ENCODE measurements at places on chromosomes 2 and 18. TPM values are rescaled to one million over a fixed set of nuclear protein-coding genes. Genes with fewer than 3 reads are reported as not detected.

The CPSF3 gene
- 63.4 TPM for polyA plus RNA-seq

The PROKR1 gene
- polyA plus RNA-seq, result 1.1 TPM

DNA sequence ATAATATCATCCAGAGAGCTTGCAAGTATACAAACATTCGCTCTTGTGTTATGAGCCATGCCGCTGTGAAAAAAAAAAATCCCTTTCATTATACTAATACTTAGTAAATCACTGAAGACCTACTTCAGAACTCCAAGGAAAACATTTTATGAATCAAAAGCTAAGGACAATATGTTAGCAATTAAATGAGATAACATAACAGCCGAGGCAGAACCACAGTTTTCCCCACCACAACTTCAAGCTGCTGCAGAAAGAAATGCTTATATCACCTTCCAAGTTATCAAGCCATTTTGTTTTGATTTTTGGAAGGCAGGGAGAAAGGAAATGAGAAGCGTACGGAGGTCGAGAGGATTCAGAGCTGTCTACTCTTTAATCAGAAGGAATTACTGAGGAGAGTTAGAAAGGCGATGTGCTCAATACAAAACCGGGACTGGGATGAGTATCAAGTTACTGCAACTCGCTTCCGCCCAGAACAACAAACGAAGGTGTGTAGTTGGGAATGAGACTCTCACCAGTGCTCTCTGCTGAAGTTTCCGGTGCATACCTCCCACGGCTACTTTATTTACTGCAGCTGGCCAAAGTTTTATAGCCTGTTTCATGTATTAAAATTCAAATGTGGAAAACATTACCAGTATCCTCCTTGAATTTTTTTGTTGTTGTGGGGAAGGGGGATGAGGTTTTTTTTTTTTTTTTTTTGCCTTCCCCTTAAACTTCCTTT is 292.2 kb upstream of the CCDC68 start:
- no peak for DNase-seq

DNA sequence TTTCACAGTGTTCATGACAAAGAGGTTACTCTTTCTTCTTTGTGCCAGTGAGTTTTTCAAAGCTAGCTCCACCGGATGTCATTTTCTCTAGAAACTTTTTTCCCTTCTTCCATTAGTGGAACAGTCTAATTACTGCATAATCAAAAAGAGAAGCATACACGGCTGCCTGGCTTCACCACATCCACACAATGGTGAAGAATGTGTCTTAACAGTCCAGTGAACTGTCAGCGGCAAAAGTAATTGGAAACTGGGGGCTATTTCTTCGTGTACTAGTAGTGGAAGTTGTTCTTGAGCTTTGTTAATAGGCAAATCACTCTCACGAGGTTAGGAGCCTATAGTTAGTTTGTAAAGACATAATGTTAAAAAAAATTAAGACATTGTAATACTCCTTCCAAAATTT is 32.9 kb upstream of the PIK3C3 start:
- no peak for DNase-seq

DNA sequence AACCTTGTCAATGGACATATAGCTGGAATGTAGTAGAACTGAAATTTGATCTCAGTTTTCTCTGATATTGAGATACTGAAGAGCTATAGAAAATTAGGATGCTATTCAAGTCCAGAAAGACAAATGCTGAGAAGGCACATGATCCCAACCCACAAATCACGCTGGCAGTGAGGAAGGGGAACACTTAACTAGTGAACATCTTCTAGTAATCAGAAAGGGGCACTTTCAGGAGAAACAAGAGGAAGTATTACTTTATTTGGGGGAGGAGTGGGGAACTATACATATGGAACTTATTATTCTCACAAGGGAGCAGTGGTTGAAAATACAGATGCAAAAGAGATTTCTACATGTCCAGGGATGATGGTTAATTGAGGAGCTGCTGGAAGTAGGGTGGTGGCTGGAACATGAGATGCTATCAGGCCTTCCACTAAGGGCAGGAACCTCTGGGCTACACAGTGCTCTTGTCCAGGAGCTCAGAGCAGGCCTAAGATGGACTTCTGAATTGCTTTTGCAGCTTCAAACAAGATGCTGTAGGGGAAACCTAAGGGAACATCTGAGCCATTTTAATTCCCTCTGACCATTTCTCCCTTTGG is 79.3 kb downstream of the TGFA start:
- no peak for DNase-seq

GRCh38 chr2:174949988-174950687 is 55.0 kb downstream of the CHN1 start:
- no peak for DNase-seq

- DNase-seq, result no peak
Measured at GRCh38 chr18:57223144-57223870, 76.4 kb downstream of the BOD1L2 start.

DNA sequence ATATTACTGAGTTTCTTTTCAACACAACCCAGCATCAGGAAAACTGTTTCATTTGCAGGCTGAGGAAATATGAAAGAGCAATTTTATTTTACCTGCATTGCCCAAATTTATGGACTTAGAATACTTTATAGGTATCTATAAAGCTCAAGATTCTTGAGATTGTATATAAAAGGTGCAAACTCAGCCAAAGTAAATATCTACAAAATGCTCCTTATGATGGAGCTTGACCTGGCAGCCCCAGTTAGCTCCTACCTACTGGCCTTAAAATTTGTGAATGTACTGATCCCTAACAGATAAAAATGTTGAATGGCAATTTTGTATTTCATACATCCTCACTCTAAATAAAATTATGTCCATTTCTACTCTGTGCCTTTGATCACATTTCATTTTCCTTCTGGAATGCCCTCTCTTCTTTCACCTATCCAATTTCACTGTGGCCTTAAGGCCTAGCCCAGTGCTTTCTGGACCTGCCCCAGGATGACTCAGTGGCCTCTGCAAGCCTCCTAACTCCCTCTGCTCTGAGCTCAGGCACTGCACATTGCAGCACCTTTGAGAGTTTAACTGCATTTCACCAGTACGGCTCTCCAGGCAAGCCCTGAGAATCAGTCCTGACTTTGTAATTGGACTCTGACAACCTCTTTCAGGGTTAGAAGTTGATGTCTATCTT is 125.9 kb downstream of the ANTXR1 start:
- no peak for DNase-seq

GRCh38 chr2:241412144-241412543 is 56.1 kb downstream of the FARP2 start:
- peak; percentile 44 for DNase-seq

GRCh38 chr2:198692907-198693510 is 764.7 kb downstream of the SATB2 start:
- DNase-seq, result no peak

DNA sequence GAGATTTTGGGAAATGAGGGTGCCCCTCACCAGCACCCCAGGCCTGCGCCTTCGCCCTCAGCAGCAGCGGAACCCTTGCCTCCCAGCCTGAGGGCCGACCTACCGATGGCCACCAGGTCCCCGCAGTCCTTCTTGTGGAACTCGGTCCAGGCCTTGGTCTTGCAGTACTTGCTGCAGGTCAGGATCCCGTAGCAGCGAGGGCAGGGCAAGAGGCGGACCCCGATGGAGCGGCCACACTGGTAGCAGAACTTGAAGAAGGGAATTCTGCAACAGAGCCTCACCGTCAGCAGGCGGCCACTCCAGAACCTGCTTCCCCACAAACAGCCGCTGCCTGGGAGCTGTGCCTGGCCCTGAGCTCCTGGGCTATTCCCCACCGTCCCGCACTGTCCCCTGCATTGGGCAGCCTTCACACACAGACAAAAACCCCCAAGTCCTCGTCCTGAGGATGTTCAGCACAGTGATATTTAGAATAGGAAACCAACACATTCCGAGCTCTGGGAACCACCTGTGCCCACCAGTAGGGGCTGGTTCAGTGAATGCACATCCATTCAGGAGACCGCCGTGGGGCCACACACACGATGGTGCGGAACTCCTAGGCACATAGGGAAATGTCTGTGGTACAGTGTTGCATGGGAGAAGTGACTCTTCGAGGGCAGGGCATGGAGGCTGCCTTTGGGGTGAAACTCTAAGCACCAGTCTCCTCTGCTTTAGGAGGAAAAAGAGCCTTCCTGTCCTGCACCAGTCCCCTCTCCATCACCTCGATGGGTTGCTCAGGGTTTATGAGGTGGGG is 45.6 kb downstream of the GPC1 start:
- no peak for DNase-seq

GRCh38 chr18:65498605-65499004 is 252.2 kb upstream of the CDH7 start:
- DNase-seq, result no peak

DNA sequence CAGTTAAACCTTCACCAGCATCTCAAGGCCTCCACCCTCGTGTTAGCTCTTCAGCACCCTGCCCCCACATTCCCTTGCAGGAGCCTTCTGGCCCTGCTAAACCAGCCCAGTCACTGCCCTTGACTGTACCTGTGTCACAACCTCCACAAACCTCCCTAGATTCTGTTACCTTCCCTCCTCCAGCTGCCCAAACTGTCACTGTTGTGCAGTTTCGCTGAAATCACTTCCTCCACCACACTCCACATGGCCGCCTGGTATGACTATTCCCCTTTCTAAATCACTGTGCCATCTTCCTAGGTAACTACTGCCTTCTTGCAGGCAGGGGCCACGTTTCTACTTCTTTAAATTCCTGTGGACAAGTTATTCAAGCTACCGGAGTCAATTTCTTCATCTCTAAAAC is 160.2 kb downstream of the GALNT14 start:
- DNase-seq, result no peak

DNA sequence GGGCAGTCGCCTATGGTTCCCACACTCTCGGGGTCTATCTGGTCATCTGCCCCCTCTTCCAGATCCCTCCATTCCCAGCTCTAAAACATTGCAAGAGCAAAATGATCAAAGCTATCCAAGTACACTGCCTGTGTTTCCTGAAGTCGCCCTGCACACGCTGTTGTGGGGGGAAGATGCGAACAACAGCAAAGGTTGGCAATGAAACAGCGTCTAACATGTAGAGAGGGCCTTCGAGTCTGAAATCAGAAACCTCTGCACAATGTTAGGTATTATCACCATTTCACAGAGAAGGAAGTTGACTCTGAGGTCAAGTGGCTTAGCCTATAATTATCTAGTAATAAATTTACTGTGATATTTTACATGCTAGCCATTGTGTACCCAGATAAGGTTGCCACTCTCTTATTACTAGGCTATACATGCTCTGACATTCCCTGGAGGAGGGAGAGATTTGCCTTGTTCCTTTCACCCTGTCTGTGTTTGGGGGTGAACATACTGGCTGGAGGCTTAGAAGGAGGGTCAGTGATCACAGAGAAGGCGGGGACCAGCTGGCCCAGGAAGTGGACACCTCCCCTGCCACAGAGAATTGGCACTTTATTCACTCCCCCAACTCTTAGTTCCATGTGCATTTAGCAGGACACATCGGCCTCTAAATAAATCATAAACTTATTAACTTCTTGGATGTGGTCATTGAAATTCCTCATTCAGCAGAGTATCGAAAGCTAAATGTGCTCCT is 36.8 kb downstream of the KCTD1 start:
- peak; percentile 38 for DNase-seq

DNA sequence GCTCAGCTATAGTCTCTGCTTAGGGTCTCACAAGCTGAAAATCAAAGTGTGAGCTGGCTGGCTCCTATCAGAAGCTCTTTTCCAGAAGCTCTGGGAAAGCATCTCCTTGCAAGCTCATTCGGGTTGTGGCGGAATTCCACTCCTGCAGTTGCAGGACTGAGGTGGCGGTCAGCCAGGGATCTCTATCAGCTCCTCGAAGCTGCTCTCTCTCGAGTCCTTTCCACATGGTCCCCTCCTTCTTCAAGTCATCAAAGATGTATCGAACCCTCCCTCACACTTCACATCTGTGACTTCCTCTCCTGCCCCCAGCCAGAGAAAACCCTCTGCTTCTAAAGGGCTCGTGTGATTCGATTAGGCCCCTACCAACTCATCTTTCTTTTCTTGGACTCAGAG is 141.7 kb downstream of the ZFP36L2 start:
- no peak for DNase-seq

GRCh38 chr18:11134940-11135339 is 14.4 kb downstream of the PIEZO2 start:
- no peak for DNase-seq

DNA sequence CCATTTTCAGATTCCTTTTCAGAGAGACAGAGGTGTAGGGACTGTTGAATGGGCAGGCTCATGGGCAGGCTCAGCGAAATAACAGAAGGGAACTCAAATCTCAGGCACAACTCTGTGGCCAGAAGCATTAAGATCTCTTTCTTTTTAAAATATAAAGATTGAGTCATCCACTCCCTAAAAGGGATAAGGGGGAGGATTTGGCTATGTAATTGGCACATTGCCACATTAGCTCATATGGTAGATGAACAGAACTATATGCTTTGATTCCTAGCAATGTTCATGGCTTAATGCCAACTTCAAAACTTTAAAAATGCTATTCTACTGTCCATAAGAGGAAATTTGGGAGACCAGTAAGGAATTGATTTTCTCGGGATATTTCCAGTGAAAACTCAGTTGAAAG is 53.8 kb upstream of the SLC5A7 start:
- DNase-seq, result no peak

GRCh38 chr2:235106874-235107639 is 155.2 kb downstream of the SH3BP4 start:
- DNase-seq, result no peak
